ENCODE measurements at places on chromosomes 13 and 19.
A peak's percentile ranks its signal among the peaks of the same experiment; 100 is the strongest.

- no peak for DNase-seq
Measured at GRCh38 chr19:17156947-17157302, 58.2 kb upstream of the USE1 start.

GRCh38 chr13:58706421-58706820 lies 1074.9 kb downstream of the PCDH17 start:
- DNase-seq = no peak

DNA sequence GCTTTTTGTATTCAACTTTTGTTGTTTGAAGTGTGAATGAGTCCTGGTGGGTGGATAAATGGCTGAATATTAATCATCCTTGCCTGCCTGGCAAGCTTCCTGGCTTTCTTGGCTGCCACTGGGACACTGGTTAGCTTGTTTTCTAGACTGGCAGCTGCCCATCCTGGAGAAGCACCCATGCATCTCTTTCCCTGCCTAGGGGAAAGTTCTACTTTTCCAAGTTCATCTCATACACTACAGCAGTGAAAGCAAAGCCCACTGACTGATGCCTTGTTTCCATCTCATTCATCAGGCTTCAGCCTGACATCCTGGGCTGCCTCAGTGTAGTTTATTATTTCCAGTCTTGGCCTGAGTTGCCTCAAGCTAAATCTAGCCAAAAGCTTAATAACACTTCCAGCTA lies 244.8 kb downstream of the PCDH20 start:
- DNase-seq = peak; percentile 68

DNA sequence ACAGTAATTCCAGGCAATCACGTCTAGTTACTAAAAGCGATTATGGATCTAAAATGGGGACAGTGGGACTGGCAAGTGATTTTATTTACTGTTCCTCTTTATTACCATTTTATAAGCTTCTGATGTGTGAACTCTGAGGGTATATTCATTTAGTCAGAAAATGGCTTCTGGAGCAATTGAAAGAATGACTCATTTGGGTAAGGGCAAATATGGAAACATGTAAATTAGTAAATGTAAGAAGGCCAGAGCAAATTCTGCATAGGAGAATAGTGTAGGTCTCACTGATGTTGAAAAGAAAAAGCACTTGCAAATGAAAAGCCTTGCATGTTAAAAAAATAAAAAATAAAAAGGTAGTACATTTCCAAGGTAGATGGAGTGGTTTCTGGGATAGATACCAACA lies 262.2 kb downstream of the KLF5 start:
- no peak for DNase-seq

GRCh38 chr13:110560601-110561343 lies 750 bp downstream of the RAB20 start:
- DNase-seq = no peak

DNA sequence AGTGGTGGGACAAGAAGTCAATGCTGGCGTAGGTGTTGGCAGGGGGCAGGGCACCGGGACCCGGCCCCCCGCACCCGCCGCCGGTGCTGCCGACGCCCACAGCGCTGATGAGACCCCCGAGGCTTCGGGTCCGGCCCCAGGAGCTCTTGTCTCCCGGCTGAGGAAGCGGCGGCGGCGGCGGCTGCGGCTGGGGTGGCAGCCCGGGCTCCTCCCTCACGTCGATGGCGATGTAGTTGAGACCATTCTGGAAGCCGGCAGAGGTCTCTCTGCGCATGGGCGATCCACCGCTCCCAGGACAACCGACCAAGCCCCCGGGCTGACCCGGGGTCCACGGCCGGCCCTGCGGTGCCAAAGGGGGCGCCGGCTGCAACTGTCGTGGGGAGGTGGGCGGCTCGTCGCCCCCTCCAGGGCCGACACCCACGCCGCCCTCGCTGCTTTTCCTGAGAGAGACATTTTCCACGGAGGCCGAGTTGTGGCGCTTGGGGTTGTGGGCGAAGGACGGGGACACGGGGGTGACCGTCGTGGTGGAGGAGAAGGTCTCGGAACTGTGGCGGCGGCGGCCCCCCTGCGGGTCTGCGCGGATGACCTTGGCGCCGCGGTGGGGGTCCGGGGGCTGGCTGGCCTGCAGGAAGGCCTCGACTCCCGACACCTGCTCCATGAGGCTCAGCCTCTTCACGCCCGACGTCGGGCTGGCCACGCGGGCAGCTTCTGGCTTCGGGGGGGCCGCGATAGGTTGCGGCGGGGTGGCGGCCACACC lies 4.1 kb downstream of the IRS2 start:
- DNase-seq = no peak

DNA sequence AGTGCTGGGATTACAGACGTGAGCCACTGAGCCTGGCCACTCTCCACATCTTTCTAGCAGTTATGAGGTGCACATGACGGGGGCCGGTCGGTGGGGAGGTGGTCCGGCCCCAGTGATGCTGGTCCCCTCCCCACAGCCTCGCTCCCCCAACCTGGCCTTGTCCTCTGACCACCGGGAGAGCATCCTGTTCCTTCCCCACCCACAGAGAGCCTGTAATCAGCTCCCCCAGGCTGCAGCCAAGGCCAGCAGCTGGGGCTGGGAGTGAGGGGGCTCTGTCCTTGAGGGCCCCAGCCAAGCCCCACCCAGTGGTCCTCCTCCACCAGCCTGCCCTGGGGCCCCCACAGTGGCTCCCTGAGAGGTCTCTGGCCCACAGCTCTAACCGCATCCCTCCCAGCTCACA lies 3.0 kb upstream of the INSL3 start:
- no peak for DNase-seq

- DNase-seq = no peak
Measured at GRCh38 chr19:30667227-30667626, 295.0 kb downstream of the ZNF536 start.

GRCh38 chr13:25468325-25469168 lies 96.8 kb downstream of the ATP8A2 start:
- peak; percentile 51 for DNase-seq

GRCh38 chr13:73556902-73557301 lies 498.1 kb downstream of the KLF5 start:
- no peak for DNase-seq

DNA sequence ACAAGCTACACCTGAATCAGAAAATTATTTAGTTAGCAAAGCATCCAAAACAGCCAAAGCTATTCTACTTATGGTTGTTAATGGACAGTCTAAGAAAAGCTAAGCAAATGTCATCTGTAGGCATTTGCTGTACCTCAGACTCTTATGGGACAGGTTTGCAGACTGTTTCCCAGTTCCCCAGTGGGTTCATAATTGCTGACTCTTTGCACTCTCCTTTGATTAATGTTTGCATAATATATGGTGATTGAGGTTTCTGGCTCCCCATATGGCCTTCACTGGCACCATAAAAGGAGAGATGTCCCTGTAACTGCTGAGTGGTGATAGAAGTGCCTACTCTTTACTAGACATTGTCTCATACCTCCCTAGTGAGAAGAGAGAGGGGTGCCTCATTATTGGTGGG lies 142.1 kb downstream of the GPC6 start:
- DNase-seq = no peak

GRCh38 chr13:39665763-39666162 lies 10.3 kb downstream of the COG6 start:
- peak; percentile 25 for DNase-seq

GRCh38 chr19:33214596-33214995 lies 11.1 kb downstream of the SLC7A10 start:
- DNase-seq = no peak

GRCh38 chr13:85685436-85685835 lies 113.8 kb downstream of the SLITRK6 start:
- DNase-seq = no peak

- DNase-seq = no peak
Measured at GRCh38 chr13:43159026-43159461, 135.7 kb downstream of the DNAJC15 start.

DNA sequence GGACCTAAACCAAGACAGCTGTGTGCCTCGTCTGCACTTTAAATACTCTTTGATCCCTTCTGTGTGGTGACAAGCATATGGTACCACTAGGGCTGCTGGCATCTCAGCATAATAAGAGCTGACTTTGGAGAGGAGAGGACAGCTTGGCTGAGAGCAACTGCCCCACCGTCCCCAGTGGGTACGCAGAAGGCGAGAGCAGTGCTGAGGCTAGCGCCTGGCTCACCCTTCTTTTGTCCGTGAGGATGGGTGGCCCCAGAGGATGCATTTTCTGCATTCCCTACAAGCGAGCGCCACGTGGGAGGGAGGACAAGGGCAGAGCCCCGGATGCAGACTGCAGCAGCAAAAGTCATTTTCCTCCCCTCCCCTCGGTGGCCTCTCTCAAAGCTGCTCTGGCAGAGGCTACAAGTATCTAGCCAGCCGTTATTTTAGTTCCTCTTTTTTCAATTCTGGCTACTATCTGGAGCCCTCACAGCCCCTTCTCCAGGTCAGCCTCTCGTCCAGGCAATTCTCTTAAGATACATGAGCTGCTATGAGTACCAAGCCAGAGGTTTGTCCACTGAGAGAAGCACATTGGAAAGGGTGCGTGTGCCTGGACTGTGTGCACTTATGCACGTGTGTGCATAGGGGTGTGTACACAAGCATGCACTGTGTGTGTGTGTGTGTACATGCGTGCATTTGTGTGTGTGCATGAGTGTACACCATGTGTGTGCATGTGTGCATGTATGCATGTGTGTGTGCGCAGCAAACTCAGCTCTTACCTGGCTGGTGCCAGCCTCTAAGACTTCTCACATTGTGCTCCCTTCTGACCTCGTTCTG lies 51.3 kb downstream of the RAB20 start:
- DNase-seq = no peak

DNA sequence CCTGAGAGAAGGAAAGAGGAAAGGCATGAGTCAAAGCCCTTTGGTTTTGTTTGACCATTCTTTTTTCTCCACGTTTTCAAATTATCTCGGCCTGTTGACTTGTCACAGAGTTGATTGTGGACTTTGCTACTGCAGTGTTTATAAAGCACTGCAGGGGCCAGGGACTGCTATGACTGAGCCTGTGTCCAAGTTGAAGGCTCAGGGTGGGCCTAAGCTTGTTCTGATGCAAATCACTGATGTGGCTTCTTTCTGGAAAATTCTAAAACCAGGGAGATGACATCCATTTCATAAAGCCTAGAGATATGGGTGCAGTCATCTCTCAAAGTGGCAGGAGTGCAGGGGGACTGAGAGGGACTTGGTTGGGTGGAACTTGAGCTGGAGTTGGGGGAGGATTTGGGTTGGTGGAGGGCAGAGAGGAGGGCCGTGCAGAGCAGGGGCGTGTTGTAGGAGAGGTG lies 1.2 kb upstream of the CXCL17 start:
- no peak for DNase-seq

DNA sequence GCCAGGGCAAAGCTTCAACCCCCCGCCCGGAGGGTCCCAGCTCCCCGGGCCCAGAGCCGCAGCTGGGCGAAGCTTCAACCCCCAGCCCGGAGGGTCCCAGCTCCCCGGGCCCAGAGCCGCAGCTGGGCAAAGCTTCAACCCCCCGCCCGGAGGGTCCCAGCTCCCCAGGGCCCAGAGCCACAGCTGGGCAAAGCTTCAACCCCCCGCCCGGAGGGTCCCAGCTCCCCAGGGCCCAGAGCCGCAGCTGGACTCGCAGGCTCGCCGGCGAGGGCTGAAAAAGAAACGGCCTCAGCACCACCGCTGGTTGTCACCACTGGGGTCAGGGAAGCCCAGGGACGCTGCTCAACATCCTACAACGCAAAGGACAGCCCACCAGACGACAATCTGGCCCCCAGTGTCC lies 5.2 kb downstream of the REXO1 start:
- no peak for DNase-seq

GRCh38 chr13:44373601-44374347 lies at the start of gene SERP2:
Gene SERP2, plus strand, starts transcription at chr13:44373824. Its CDS starts 202 bp downstream, at chr13:44374026.
- DNase-seq = no peak

DNA sequence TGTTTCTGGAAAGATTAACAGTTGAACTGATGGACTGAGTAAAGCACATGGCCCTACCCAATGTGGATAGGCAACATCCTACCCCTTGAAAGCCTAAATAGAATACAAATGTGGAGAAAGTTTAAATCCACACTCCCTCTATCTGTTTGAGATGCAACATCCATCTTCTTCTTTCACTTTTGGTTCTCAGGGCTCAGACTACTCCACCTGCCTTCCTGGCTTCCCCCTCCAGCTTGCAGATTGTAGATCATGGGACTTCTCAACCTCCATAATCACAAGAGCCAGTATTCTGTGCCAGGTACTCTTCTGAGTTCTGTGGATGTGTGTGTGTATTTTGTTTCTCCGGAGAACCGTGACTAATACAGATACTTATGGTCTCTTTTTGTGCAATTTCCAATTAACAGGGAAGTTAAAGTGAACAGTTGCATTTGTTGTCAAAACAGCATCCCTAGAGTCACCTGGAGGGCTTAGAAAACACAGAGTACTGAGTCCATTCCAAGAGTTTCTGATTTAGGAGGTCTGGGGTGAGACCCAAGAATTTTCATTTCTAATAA lies 590.3 kb upstream of the MIR17HG start:
- peak; percentile 13 for DNase-seq

- no peak for DNase-seq
Measured at GRCh38 chr13:40206241-40207000, 460.0 kb downstream of the FOXO1 start.

DNA sequence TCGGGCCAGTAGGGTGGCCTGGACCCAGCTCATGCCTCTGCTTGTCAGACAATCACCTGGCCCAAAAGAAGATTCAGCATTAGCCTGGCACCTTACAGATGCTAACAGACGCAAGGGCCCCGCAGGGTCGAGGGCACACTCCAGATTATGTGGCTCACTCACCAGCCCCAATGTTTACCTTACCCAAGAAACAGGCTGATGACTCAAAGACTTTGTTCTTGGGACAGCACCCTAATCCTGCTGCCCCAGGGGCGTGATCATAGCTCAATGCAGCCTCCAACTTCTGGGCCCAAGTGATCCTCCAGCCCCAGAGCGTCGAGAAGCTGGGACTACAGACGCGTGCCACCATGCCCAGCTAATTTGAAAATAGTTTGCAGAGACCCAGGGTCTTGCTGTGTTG lies 9.8 kb downstream of the ECSIT start:
- DNase-seq = no peak

DNA sequence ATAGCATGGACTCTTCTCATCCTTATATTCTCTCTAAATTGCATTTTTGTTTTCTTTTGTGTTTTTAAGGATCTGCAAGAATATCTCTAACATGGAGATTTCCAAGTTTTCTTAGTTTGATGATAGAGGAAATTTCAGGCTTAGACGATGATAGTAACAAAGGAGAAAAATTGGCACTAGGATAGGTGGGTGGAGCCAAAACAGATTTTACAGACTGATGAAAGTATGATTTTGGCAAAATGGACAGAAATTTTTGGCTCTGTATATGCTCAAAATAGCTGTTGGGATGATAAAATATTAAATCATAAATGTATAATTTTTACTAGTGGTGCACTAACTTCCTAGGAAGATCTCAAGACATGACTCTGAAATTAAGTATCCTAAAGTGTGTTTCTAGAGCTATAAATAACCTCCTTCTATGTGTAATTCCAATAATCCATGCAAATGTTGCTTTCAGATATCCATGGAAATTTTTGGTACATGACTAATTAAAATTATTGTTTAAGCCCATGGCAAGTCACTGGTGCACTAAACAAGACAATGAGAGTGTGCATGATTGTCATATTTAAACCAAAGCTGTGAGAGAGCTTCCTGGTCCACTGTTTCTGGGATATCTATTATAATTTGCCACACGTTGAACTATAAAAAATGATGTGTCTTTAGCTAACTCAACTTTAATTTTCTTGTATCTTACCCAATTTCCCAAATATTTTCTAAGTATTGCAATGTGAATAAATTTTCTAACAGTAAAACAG lies 55.8 kb upstream of the NBEA start:
- DNase-seq = no peak

Measured in NCI-H1105 (cell line).